Spleen (tissue), 13 donors: ENCODE measurements at places on chromosomes 5 and 9.
A peak's percentile ranks its signal among the peaks of the same experiment; 100 is the strongest.

DNA sequence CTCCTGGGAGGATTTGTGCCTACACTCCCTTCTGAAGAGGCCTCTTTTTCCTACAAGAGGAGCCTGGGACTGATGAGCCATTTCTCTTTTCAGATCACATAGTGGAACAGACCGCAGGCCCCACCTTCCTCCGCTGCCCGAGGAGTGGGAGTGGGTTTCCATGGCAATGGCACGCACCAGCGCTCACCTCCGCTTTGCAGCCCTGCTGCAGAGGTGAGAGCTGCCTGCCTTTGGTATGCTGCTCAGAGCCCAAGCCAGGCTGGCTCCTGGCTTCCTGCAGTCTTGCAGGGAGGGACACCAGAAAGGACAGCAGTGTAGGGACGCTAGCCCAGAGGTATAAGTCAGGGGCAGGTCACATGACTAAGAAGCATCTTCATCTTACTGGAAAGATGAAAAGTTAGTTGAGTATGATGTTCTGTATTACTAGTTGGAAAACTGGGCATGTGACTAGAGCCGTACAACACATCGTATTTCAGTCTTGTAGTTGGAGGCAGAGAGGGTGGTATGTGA lies 12.4 kb downstream of the PTTG1 start:
- DNase-seq = peak; percentile 90

DNA sequence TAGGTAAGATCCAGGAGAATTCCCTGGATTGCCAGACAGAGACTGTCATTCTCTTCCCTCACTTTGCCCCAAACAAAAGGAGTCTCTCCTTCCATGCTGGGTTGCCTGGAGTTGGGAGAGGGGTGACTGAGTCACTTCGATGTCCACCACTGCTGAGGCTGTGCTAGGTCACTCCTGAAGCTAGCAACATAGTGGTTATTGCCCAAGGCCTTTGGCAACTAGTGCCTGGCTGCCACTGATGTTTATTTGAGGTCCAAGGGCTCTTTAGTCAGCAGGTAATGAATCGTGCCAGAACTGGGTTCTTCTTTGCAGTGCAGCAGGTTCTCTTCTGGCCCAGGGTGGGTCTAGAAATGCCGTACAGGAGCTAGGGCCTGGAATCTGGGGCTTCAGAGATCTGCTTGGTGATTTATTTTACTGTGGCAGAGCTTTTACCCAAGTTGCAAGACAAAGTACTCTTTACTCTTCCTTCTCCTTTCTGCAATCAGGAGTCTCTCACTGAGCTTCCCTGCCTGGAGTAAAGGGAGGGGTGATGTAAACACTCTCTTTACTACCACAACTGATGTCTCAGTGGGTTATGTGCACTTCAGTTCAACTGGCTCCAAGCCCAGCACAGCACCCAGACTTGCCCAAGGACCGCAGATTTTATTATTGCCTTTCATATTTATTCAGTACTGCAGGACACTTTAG lies 155.7 kb upstream of the SH3GL2 start:
- no peak for DNase-seq

GRCh38 chr5:127802477-127802865 lies 99.3 kb downstream of the CCDC192 start:
- DNase-seq = no peak

- no peak for DNase-seq
Measured at GRCh38 chr9:19564396-19565061, 155.7 kb downstream of the ACER2 start.

GRCh38 chr5:32087086-32088082 lies 86.7 kb downstream of the GOLPH3 start:
- DNase-seq = no peak

DNA sequence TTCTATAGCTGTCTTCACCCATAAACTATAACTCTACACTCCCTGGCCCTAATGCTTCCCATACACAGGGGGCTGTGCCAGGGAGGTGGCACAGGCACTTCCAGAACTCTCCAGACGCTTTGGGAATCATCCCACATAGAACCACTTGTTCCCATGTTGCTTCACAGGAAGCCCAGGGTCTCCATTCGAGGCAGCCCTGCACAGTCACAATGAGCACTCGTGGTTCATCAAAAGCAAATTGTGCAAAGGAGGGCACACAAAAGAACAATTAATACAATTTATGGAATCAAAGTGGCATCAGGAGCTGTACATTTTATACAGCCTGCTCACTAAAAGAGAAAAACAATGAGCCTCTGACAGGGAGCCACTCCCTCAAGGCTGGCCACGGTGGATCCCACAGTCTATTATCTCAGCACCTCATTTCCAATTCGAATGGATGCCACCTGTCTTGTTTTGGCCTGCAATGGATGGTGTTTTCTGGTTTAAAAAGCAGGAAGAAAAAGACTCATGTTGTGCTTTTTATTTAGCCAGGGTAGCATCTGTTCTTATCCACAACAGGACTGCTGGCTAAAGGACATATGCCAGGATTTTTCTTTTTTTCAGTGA lies 354.8 kb downstream of the ENC1 start:
- no peak for DNase-seq

DNA sequence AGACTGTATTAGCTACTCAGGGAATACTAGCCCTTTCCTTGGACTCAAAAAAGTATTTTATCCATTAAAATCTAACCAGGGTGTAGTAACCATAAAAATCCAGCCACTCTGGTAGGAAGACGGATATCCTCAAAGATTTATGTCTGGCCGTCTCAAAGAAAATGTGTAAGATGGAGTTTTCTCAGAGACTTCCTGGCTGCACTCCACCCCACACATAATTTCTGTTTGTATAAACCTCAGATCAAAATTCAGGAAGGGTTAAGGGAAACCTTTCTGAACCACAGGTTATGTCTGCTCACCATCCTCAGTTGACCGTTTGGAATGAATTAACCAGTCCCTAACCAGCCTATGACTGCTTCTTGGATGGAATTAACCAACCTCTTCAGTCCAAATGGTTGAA lies 13.8 kb upstream of the SMIM23 start:
- DNase-seq = no peak

DNA sequence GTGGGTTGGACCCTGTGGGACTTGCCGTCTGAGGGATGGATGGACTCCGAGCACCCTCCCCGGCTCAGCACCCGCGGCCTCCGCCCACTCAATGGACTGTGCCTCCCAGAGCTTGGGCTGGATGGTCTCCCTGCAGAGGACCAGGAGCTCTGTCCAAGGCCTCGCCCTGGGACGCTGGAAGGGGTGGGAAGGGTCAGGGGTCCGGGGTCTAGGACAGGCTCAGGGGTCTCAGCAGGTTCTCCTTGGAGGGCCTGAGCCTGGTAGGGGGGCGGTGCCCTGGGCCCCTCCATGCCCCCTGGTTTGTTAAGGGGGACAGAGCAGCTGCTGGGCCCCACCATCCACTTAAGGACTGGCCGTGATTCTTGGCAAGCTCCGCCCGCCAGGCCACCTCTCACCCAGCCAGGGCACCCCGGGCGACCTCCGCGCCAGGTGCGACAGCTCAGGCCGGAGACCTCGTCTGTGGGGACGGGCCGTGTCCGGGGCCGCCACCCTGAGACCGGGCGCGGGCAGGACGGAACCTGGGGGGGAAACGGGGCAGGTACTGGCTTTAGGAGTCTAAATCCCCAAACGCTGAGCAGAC lies 29.2 kb downstream of the EXOC3 start:
- peak; percentile 91 for DNase-seq

DNA sequence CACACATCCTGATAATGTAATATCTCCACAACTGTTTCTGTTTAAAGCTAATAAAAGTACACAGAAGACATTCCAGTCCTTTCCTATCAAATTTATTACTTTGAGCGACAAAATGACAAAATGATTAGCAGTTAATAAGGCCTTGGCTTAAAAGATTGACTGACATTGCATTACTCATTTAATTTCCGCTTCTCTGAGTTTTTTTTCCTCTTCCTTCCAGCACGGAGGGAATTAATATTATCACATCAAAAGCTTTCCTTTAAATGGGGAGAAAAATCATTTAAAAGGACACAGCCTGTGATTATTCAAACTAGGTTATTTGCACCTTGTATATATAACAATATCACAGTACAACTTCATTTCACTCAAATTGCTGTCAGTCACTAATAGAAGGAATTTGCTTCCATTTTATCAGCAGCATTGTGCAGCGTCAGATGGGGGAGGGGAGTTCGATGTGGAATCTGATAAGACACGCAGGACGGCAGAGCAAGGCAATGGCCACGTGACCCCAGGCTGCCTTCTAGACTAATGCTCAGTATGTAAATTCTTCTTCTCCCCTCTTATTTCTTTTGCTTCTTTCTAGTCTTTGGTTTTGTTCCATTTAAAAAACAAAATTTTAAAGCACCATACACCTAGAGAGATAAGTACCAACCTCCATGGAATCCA lies 400.5 kb downstream of the IRX1 start:
- no peak for DNase-seq

DNA sequence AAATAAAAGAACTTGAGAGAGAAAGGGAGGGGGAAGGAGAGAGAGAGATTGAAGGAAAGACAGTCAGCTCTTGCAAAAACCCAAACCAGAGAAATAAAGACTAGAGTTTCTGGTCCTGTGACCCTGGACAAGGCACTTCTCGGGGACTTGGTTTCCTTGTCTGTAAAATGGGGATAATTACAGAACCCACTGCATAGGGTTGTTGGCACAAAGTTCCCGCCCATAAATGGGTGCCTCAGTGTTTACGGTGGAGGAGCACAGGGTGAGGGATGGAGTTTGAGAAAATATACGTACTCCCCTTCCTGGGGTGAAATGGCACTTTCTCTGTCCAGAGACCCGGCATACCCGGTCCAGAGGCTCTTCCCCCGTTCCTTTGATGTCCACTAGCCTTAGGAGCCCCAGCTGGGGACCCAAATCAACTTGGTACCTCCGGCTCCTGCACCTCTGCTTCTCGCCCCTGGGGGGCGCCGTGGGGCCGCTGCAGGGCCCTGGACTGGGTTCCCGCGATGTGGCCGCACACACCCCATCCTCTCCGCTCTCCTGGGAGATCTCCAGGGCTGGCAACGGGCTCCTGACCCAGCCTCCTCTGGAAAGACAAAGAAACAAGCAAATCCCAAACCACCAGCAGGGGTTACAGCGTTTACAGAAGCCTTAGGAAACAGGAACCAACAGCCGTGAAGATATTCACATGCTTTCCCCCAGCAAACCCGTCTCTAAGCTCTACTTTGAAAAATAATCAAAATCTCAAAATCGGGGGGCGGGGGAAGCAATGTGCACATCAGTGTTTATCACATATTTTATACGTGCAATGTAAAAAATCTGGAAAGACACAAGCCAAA lies 26.3 kb downstream of the PTGES start:
- peak; percentile 87 for DNase-seq

DNA sequence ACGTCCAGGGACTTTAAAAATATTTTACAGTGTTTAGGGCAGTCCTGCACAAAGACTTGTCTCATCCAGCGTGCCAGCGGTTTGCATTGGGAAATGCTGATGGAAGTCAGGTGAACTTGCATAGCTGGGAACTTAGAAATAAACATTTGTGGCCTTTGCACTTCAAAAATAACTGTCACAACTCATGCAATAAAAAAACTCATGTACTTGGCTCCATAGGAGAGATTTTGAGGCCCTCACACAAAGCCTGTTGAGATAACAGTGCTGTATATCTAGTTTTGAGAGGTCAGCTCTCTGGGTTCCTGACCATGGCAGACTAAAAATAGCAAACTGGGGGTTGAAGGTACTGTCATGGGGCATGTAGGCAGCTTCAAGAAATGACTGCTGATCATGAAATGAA lies 5.5 kb downstream of the COMMD10 start:
- DNase-seq = no peak

DNA sequence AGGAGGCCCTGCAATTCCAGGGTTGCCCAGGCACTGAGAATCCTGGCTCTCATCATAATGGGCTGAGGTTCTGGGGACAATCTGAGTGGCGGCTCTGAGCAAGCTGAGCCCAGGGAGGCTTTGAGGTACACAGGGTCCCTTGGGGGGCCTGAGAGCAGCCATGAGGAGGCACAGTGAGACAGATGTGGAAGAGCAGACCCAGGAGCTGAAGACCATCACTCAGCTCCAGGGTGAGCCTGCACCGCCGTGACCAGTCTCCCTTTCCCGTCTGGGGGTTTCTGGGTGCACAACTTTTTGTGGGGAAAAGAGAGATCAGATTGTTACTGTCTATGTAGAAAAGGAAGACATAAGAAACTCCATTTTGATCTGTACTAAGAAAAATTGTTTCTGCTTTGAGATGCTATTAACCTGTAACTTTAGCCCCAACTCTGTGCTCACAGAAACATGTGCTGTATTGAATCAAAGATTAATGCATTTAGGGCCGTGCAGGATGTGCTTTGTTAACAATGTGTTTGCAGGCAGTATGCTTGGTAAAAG lies at the start of gene CCDC183:
CCDC183 (plus strand) TSS at position 101 of the 537 bp plus-strand sequence; CDS start at position 161, 60 bp downstream.
- DNase-seq = no peak

GRCh38 chr5:180007582-180007981 lies 64.0 kb downstream of the RNF130 start:
- DNase-seq = no peak

DNA sequence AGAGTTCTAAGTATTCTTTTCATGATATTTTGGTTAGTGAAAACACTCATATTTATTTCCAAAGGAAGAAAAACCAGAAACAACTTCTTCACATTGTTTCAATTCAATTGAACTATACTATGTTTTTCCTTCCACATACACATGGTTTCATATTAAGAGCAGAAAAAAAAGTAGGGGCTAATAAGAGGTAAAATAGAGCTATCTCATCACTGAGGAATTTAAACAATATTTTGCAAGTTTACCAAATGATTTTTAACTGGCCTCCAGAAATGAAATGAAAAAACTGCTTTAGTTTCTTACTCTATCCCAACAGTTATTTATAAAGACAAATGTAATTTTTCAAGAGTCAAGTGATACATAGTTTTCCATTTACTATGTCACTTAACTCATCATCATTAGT lies 233.5 kb downstream of the RFX3 start:
- no peak for DNase-seq

DNA sequence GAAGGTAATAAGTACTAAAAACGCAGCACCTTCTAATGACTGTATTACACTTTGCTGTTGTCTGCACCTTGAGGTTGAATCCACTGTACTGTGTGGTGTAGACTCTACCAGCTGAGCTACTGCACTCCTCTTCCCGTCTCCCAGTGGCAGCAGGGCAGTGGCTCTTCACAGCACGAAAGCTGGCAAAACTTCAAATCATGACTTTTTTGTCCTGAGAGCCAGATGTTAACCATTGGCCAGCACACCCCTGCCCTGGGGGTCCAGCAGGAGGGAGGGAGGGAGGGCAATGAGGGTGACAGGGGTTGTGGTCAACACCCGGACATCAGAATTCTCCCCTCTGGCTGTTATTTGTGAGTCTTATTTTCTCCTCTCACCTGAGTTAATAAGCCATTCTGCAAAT lies 11.8 kb downstream of the SHC3 start:
- DNase-seq = no peak

DNA sequence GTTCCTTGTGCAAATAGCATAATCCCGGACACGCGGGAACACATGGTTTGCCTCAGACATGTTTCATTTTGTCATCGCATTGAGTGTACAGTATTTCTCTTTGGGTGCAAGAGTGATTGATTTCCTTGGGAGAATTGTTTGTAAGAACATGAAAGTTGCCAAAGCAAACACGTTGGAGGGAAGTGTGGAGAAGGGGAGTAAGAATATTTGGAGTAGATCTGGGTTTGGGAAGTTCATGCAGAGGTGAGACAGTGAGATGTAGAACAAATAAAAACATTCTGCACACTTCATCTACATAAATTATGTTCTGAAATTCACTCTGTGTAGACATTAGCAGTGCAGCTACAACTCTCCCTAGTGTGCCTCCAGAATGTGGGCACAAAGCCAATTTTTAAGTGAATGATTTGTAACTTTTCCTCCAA lies 24.0 kb downstream of the FOXD1 start:
- DNase-seq = no peak

- DNase-seq = no peak
Measured at GRCh38 chr9:76637416-76637815, 126.8 kb upstream of the PCA3 start.

- peak; percentile 68 for DNase-seq
Measured at GRCh38 chr9:31519011-31519410, 865.4 kb upstream of the ACO1 start.

- DNase-seq = no peak
Measured at GRCh38 chr9:133276923-133277322, 1.9 kb upstream of the ABO start.
